ENCODE measurements at places on chromosomes 16 and 17.

GRCh38 chr16:67977005-67977404 lies 3.3 kb downstream of the DPEP3 start:
- no peak for DNase-seq

DNA sequence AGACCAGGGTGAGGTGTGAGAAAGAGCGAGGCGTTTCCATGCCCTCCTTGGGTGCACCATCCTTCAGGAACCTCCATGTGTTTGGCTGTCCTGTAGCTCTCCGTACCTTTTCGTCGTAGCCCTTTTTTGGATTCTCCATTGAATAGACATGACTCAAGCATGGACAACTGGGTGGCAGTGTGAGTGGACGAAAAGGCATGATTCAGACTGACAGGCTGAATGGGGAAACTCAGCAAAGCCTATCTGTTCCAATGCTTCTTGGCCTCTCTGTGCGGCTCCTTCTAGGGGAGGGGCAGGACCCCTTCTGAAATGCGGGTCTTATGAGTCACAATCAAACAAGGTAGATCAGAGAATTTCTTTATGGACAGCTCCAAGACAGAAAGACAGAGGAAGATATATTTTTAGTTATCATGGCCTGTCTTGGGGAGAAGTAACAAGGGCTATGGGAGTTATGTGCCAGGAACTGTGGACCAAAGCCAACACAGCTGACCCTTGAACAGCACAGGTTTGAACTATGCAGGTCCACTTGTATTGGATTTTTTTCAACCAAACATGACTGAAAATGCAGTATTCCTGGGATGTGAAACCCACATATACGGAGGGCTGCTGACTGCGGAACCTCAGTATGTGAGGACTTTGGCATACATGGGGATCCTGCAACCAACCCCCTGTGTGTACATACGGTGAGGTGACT lies 22.9 kb downstream of the ADORA2B start:
- DNase-seq = no peak

DNA sequence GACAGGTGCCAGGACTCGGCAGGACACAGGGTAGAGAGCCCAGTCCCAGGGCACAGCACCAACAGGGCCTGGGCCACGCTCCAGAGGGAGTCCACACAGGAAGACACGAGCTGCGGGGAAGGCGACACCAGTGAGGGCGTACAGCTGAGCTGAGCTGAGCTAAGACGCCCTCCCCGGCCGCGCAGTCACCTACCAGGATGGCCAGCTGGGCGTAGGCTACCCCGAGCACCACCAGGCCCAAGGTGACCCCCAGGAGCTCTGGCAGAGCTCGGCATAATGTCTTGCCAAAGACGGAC lies 42.6 kb downstream of the TSC2 start:
- DNase-seq = no peak

DNA sequence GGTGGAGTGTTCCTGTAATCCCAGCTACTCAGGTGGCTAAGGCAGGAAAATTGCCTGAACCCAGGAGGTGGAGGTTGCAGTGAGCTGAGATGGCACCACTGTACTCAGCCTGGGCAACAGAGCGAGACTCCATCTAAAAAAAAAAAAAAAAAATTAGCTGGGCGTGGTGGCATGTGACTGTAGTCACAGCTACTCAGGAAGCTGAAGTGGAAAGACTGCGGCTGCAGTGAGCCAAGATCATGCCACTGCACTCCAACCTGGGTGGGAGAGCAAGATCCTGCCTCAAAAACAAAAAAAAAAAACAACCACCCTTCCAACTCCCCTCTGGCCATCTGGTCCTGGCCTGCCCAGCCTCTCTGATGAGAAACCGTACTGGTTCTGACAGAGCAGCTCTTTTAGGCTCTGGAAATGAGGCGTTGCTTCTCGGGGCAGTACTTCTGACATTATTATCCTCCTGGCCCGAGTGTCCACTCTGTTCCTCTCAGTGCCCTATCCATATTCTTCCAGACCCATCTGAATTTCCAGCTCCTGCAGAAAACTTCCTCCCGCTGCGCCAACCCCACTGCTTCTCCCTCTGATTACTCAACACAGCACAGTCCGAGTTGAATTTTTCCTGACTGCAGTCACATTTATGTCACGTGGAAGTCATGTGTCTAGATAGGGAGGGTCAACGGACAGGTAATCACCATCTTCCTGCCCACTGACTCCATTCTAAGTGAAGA lies 13.3 kb downstream of the GGA2 start:
- no peak for DNase-seq

DNA sequence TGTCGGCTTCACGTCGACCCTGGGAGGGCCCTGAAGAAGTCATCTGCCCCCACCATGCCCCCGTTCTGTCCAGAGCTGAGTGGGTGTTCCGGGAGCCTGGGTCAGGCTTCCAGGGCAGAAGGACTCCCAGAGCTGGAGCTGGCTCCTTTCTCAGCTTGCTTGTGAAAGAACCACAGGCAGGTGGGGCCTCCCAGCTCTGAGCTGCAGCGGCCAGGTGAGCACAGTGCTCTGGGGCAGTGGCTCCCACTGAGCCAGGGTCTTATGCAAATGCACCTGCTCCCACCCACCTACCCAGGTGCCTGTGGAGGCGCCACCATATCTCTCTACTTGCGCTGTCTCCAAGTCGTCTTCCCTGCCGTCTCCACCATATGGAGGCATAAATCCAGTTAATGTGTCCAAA lies 140.0 kb upstream of the RPL38 start:
- DNase-seq = no peak

- DNase-seq = no peak
Observed at GRCh38 chr17:57699751-57700219, 45.3 kb downstream of the CCDC182 start.

- DNase-seq = no peak
Observed at GRCh38 chr17:70365091-70365583, 195.8 kb downstream of the KCNJ2 start.

GRCh38 chr17:75565066-75565465 lies 22.5 kb upstream of the MYO15B start:
- no peak for DNase-seq

GRCh38 chr17:64131606-64132270 lies 1.8 kb upstream of the ERN1 start:
- DNase-seq = no peak

GRCh38 chr17:18191236-18191667 lies 7.6 kb downstream of the ALKBH5 start:
- DNase-seq = no peak

DNA sequence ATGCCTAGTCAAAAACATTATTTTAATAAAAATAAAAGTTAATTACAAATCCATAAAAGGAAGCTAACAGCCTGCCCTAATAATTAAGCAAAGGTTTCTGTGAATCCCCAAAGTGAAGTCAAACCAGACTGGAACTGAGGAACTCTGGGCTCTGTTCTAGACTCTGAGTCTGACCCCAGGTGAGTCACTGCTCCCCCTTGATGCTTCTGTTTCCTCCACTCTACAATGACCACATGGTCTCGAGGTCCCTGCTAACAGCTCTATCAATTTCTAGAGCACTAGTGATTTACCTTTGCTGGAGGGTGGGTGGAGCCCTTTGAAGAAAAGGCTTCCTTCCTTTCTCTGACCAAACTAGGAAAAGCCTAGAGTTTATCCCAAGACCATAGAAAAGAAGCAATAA lies 32.4 kb downstream of the XPO6 start:
- no peak for DNase-seq

- DNase-seq = no peak
Observed at GRCh38 chr16:50402298-50402895, 33.6 kb upstream of the BRD7 start.

All from nucleus accumbens (tissue), 56 donors.